ENCODE measurements at places on chromosomes 11 and 22.
A peak's percentile ranks its signal among the peaks of the same experiment; 100 is the strongest.

- DNase-seq, result no peak
Observed at GRCh38 chr11:110113973-110114372, 20.8 kb downstream of the ZC3H12C start.

DNA sequence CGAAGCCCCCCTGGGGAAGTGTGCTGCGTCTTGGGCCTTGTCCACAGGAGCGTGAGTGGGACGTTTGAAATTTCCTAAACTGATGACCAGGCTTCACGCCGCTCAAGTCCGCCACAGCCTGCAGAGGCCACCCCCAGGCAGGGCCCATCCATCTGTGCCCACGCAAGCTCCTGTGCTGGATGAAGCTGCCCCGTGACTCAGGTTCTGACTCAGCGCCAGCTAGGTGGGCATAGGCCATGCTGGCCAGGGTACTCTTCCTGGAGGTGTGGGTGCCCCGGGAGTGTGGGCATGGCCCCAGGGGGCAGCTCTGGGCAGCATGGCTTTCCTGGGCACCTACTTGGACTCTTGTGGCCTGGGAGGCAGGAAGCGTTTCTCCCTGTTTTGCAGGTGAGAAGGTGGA is 134.8 kb downstream of the CACNA1I start:
- no peak for DNase-seq

GRCh38 chr11:32436751-32437494 is 1.6 kb upstream of the WT1 start:
- no peak for DNase-seq

DNA sequence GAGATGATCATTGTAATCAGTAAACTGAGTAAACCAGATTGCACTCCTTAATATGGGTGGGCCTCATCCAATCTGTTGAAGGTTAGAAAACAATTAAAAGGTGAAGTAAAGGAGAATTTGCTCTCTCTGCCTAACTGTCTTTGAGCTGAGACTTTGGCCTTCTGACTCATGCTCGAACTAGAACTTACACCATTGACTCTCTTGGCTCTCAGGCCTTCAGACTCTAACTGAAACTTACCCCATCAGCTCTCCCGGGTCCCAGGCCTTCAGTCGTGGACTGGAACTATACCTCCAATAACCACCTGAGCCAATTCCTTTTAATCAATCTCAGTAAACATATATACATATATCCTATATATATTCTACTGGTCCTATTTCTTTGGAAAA is 34.0 kb downstream of the LGR4 start:
- DNase-seq, result no peak

DNA sequence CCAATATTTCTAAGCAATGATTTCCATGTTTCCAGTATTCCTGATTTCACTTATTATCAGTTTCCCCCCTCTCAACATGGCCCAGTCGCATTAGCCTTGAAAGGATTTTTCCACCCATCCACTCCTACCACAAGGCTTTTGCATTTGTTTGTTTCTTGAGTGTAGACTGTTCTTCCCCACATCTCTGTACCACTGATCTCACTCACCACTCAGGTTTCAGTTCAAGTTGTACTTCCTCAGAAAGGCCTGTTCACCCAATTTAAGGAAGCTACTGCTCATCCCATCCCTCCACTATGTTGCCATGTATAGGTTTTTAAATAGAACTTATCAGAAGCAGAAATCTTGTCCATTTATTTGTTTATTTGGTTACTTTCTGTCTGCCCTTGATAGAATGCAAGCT is 472.3 kb downstream of the FAM181B start:
- DNase-seq, result no peak

DNA sequence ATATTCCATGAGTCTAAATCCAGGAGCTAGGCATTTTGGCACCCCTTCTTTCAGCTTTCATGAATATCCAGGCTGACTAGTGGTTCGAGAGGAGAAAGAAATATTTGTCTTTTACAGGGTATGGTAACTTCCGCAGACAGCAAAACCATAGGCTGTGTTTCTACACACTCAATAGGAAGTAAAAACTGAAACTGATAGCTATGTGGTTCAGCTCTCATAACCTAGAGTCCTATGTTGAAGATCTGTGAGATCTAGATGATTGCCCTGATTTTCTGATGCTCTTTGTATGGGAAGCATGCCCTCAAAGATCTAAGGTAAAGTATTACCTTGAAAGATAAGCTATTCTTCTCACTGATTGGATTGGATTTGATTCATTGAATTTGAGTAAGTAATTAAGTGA is 118.3 kb downstream of the CD44 start:
- DNase-seq, result no peak

DNA sequence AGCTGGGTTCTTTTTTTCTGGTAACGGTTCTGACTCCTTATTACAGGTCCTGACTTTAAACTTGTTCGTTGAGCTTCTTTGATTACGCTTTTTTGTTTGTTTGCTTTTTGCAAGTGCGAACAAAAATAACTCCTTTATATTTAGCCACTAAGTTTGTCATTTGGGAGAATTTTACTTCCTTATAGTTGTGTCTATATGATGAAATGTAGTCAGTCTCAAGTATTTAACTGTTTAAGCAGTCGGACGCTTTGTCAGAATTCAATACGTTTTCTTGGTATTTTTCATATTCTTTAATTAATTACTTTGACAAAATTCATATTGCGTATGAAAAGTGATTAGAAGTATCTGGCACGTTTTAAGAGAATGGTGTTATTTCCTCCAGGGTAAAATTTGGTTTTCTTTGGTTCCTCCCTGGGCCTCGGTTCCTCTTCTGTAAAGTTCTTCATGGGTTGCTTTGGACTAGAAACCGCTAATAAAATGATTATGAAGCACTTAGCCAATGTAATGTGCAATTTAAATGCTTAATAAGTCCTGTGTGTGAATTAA is 1.3 kb downstream of the CBL start:
- no peak for DNase-seq

DNA sequence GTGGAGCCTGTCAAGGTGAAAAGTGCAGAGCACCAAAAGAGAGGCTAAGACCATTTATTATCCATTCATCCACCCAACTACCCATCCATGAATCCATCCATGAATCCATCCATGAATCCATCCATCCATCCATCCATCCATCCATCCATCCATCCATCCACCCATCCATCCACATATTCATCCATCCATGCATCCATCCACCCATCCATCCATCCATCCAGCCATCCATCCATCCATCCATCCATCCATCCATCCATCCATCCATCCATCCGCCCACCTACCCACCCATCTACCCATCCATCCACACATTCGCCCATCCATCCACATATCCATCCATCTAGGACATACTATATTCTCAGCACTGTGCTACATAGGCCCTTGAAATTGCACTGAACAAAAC is 68.0 kb downstream of the SYN3 start:
- DNase-seq, result no peak

DNA sequence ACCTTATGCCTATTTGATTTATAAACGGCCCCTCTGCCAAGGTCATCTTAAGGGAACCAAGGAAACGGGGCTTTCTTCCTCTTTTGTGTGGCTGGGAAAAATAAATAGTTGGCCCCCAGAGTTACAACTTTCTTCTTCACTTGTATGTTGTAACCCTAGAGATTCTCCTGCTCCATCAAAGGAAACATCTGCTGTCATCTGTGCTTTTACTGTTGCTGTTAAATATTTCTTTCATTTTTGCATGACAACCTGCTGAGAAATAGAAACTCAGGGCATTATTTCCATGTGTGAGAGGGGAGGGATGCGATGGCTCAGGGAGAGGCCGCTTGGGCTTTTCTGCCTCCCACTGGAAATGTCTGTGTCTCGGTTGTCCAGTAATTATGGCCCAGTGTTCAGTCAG is 21.8 kb upstream of the CDC42EP2 start:
- no peak for DNase-seq

GRCh38 chr22:26487996-26488395 is 4.3 kb downstream of the SRRD start:
- no peak for DNase-seq

DNA sequence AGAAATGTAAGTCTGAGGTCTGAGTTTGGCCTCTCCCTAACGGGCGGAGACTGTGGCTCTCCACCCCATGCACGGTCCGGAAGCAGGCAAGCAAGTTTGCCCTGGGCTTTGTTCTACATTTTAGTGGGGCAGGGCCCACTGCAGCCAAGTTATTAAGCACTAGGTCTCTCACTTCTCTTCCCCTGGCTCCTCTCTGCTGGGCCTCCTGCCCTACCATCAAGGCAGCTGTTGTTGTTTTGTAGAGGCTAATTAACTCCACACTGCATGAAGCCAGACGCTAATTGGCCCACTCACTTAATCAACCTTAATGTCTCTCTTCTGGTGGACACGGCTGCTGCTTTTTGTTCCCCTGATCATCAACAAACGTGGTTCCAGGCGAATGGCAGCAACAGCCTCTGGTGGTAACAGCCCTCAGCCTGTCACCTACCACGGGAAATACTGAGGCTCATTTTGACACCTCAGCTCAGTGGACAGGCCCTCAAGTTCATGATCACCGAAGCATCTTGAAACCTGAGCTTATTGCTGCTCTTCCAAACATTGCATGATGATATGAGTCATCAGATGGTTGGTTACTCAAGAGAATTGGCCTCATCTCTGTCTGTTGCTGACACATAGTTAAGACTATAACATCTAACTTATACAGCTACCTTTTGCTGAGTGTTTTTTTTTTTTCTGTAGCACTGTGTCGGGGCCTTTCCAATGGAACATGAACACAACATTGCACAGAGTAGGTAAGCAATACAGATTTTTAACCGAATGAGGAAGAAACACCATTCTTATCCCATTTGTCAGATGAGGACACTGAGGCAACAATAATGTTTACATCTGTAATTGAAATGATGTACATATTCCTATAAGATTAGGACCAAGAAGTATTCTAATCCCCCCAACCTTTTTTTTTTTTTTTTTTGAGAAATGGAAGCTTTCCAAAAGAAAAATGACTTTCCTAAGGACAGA is 20.8 kb upstream of the LMO2 start:
- peak; percentile 17 for DNase-seq

GRCh38 chr22:26437694-26438392 is 8.8 kb downstream of the ASPHD2 start:
- no peak for DNase-seq

GRCh38 chr11:63598556-63598955 is 15.7 kb downstream of the PLAAT3 start:
- DNase-seq, result no peak

DNA sequence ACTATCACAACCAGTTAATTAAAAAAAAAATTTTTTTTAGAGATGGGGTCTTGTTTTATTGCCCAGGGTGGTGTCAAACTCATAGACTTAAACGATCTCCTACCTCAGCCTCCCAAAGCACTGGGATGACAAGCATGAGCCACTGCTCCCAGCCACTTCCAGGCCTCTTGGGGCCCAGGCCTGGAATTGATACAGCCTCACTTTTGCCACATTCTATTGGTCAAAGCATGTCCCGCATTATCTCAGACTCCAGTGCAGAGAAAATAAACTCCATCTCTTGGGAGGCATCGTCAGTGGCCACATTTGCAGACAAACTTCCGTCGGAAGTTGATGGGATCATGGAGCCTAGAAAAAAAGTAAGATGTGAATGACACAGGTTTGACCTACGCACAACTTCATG is 9.4 kb upstream of the RASD2 start:
- DNase-seq, result no peak

- DNase-seq, result no peak
Observed at GRCh38 chr22:23984430-23984829, 4.5 kb downstream of the GSTT2 start.

DNA sequence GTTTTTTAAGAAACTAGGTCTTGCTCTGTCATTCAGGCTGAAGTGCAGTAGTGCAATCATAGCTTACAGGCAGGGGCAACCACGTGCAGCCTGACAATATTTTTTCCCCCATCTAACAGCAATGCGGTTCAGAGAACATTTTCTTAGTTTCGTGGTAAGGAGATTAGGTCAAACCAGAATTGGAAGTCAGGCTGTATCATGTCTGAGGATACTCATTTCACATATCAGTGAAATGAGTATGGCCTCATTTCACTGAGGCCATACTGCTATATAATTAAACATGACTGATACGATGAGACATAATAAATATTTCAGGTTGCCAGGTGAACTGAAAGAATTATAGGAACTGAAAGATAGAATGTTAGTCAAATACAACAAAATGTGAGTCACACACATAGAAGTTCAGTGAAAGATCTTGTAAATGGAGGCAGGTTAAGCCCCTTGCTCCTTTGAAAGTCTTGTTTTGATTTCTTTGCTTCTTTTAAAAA is 32.5 kb upstream of the IZUMO1R start:
- no peak for DNase-seq

GRCh38 chr11:130180896-130181294 is 21.3 kb downstream of the ST14 start:
- no peak for DNase-seq

- no peak for DNase-seq
Observed at GRCh38 chr11:76074148-76075095, 131.9 kb downstream of the WNT11 start.

GRCh38 chr11:124946735-124947141 is 7.3 kb upstream of the CCDC15 start:
- no peak for DNase-seq

GRCh38 chr11:27174672-27175210 is 134.1 kb downstream of the BBOX1 start:
- DNase-seq, result no peak

GRCh38 chr11:114057605-114058004 is 1.9 kb upstream of the ZBTB16 start:
- no peak for DNase-seq

DNA sequence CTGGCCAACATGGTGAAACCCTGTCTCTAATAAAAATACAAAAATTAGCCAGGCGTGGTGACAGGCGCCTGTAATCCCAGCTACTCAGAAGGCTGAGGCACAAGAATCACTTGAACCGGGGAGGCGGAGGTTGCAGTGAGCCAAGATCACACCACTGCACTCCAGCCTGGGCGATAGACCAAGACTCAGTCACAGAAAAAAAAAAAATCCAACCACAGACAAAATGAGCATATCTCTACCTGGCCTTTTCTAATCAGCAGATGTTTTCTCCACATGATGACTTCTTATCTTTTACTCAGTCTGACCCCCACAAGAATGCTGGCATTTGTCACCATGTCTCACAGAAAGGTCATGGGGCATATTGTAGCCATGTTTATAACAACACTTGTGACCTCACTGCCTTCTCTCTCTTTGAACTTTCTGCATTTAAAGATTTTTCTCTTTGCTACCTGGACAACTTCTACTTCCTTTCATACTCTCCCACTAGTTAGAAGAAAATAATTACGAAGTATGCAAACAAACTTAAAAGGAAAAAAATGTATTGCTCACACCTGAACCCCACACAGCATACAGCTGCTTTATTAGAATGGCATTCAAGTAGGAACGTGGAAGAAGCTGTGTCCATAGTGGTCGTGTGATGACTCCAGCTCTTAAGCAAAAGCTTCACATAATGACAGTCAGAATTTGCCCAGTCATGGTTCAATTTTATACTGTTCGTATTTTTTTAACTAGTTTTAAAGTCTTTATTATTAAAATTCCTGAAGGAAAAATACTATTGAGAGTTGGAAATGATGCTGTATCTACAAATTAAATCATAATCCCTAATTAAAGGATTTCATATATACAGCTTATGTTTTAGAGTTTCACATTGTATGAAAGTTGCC is 65.4 kb downstream of the ZC3H12C start:
- no peak for DNase-seq

DNA sequence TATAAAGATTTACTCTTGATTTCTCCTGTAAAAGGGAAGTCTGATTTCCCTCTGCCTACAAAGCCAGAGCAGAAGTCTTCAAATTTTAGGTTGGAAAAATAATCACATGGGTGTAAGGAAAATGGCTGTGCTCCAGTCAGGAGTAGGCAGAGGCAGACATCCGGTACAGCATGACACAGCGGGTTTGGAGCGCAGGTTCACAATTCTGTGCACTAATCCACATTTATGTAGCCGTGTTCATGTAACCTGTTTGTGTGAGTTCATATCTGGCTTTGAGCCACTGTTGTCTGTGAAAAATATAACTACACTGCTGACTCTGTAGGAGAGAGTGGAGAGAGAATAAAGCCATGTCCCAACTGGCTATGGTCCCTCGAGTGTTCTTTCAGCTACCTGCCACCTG is 248.0 kb downstream of the CASP12 start:
- DNase-seq, result no peak
